Astrocyte of the spinal cord (primary cell): ENCODE measurements at places on chromosomes 7 and 10.
A peak's percentile ranks its signal among the peaks of the same experiment; 100 is the strongest.

GRCh38 chr7:131686833-131687232 is 130.4 kb upstream of the PODXL start:
- DNase-seq = no peak

DNA sequence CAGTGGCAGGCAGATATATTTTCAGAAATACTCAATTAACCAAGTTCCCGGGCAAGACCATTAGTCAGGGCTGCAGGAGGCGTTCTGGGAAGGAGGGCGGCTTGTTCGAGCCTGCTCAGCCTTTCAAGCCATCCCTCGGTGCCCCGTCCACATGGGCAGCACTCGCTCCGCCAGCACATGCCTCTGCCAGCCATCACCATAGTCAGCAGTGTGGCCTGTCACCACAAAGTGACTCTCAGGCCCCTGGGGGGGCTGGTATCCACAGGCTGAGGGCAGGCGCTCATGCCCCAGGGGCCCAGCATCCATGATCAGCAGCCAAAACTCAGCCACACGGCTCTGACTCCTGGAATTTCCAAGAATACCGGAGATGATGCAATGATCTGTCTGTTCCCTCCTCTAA is 81.9 kb downstream of the CHST15 start:
- no peak for DNase-seq

- DNase-seq = no peak
These were observed 272.4 kb upstream of the SP8 start for GRCh38 chr7:21059069-21059468.

GRCh38 chr10:59817773-59818172 is 64.5 kb upstream of the MRLN start:
- DNase-seq = peak; percentile 51

GRCh38 chr10:34256216-34256615 is 558.9 kb downstream of the PARD3 start:
- no peak for DNase-seq

GRCh38 chr10:88990384-88991160 is at the start of gene FAS:
FAS (plus strand) TSS chr10:88990798; CDS start chr10:88990877, 79 bp downstream.
- DNase-seq = peak; percentile 64

DNA sequence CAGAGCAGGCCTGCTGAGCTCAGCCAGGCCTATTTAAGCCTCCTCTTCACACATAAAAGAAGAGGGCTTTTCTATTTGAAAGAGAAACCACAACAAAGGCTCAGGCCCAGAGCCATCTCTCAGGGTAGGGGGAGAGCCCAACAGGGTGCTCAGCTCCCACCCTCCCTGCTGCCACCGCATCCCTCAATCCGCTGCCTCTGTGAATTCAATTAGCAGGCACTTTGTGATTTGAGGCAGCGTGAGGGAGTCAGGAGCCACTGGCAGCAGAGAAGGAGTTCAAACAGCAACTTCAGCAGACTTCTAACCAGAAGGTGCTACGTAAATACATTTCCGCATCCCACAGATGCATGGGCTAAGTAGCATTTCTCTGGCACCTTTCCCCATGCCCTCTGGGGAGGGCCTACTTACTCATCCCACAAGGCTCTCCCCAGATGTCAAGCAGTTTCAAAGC is 45.2 kb downstream of the LRRC20 start:
- peak; percentile 70 for DNase-seq

GRCh38 chr10:69383558-69383957 is 33.2 kb downstream of the TACR2 start:
- peak; percentile 43 for DNase-seq

DNA sequence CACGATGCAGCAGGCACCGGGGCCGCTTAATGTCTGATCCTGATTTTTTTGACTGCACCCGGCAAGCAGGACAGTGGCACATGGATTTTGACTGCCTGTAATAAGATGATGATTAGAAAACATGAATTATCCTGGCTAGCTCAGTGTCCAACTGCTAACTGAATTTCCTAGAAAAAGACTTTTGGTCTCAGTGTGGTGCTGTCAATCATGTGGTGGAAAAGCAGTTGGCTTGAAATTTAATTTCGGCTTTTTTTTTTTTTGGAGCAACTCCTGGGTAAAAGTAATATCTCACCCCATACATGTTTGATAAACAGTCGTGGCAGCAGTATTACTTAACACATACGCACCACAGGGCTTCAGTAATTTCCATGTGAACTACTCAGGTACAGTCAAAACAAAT is 227.7 kb downstream of the FANK1 start:
- DNase-seq = no peak

DNA sequence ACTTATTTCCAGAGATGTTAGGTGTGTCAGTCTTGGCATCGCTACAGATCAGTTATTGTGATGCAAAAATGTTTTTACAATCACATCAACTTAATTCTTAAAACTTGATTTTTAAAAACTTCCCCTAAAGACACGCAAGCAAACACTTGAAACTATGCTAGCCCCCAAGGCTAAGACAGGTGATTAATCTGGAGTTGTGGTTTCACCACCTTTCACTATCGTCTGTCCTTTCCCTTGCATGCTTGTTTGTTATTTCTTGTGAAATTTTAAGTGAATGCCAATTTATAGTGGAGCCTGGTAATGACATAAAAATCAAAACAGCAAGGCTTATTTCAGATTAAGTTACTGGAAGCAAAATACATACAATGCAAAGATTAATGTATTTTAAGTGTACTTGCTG is 70.4 kb downstream of the SLC35B4 start:
- DNase-seq = no peak

GRCh38 chr7:37438906-37439652 is 9.6 kb downstream of the ELMO1 start:
- no peak for DNase-seq
